NCI-H1048 (cell line): ENCODE measurements at places on chromosomes 5 and 9.

GRCh38 chr9:138023394-138024124 lies 146.0 kb downstream of the CACNA1B start:
- DNase-seq, result no peak

DNA sequence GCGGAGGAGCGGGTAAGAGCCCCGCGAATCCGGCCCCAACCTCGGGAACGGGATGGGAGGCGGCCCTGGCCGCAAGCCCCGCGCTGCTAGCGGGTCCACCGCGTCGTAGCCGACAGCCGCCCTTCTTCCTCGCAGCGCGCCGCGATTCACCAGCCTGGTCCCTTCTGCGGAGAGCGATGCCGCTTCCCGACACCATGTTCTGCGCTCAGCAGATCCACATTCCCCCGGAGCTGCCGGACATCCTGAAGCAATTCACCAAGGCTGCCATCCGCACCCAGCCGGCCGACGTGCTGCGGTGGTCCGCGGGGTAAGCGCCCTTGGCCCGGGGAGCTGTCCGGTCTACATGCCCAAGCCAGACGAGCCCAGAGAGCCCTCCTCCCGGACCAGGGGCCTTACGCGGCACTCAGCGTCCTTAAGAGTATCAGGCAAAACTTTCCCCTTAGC lies 335 bp downstream of the ROPN1L start:
- no peak for DNase-seq

GRCh38 chr5:35852084-35852734 lies 4.5 kb upstream of the IL7R start:
- no peak for DNase-seq

- DNase-seq, result no peak
These were observed 2.2 kb upstream of the ALDOB start for GRCh38 chr9:101437806-101438232.

GRCh38 chr5:122031836-122032235 lies 46.2 kb downstream of the LOX start:
- no peak for DNase-seq

- DNase-seq, result no peak
These were observed 34.3 kb downstream of the KCNIP1 start for GRCh38 chr5:170538096-170538465.

DNA sequence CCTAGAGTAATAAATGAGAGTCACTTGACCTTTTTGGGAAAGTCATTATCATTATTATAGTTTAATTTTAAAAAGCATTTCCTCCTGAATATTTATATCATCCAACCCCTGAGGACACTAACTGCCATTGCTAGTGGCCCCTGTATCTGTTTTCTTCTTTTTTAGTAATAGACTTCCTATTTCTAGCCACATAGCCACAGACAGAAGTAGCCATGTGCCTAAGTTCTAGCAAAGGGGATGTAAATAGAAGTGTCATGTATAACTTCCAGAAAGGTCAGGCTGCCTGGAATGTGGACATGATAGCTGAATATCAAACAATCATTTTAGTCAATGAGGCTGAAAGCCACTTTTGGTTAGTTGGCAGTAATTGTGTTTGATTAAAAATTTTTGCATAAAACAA lies 37.5 kb upstream of the IQGAP2 start:
- no peak for DNase-seq

DNA sequence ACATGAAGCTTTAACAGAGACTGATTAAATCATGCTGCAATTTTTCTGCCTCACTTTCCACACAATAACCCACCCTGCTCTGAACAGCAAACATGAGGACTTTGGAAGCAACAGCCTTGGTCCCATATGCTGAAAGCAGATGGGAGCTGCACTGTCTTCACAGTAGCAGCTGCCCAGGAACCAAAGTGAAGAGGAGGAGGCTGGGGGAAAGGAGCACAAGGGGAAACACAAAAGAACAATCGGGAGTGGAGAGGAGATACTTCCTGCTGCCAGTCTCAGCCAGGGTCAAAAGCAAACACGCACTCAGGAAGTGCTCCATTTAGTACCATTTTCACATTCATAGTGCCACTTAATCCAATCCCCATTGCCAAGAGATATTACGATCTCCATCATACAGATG lies 183.3 kb upstream of the PUM3 start:
- no peak for DNase-seq

DNA sequence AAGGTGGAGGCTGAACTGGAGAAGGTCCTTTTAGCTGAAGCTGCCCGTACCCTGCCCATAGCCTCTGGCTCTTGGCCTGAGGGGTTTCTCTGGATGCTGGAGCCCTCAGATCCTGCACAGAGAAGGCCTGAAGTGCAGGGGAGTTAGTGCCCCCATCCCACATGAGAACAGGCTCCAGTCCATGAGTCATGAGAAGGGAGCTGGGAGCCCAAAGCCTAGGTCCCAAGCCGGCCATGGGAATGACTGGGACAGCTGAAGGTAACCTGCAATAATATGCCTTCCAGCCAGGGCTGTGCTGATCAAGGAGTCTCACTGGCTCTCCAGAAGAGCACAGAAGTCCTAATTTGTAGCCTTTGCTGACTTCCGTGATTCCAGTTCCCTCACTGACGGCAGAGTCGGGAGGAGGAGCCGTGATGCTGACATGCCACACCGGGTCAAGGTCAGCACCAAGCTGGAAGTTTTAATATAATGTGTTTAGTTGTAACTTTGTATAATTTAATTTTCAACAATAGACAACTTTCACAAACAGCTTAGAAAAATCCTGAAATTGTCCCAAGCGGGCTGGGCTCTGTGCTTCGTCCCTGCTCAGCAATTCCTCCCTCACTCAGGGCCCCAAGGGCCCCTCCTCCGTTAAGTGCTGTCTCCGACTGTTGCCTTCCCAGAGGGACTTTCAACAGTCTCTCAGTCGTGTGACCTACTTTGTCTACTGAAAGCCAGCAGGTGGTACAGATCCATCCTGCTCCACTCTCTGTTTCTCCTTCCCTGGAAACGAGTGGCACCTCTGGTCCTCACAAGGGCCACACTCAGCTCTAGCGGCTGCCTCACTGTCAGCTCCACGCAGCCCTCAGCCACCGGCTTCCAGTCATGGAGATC lies 387.8 kb downstream of the GADD45G start:
- DNase-seq, result no peak

GRCh38 chr5:157295247-157295646 lies 29.3 kb downstream of the CYFIP2 start:
- DNase-seq, result no peak

GRCh38 chr5:148831590-148832565 lies 5.5 kb downstream of the ADRB2 start:
- no peak for DNase-seq

- DNase-seq, result no peak
These were observed 181.6 kb downstream of the PALM2AKAP2 start for GRCh38 chr9:109961626-109962025.

DNA sequence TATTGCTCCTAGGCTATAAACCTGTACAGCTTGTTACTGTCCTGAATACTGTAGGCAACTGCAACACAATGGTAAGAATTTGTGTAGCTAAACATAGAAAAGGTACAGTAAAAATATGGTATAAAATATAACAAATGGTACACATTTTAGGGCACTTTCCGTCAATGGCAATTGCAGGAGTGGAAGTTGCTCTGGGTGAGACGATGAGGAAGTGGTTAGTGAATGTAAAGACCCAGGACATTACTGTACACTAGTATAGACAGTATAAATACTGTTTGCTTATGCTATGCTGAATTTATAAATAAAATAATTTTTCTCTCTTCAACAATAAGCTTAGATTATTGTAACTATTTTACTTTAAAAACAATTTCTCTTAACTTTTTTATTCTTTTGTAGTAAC lies 15.6 kb upstream of the ADRB2 start:
- no peak for DNase-seq

DNA sequence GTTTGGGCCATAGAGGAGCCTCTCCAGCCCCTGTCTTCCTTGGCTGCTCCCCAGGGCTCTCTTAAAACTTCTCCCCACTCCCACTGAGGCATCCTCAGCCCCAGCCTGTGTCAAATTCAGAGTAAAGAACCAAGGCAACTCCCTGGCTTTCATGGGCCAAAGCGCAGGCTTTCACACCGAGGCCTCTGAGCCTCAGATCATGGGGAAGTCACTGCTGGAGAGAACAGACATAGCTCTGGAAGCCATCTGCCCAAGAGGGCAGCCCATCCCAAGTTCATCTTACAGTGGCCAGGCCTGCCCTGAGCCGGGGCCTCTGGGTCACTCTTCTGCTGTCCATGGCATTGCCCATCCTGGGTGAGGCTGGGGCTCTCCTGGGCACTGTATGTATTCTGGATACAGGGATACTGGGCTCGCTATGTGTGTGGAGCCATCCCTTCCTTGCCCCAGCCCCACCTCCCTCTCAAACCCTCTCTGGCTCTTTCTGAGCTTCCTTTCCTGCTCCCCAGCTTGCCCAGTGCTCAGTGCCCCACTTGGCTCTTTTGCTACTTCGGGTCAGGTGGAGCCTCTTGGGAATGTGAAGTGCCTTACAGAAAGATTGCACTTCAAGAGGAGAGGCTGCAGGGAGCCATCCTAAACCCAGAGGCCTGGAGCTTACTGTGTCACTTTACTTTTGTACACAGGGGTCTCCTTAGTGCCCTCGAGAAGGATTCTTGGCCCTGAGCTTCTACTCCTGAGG lies 33.0 kb downstream of the TGFBI start:
- no peak for DNase-seq

DNA sequence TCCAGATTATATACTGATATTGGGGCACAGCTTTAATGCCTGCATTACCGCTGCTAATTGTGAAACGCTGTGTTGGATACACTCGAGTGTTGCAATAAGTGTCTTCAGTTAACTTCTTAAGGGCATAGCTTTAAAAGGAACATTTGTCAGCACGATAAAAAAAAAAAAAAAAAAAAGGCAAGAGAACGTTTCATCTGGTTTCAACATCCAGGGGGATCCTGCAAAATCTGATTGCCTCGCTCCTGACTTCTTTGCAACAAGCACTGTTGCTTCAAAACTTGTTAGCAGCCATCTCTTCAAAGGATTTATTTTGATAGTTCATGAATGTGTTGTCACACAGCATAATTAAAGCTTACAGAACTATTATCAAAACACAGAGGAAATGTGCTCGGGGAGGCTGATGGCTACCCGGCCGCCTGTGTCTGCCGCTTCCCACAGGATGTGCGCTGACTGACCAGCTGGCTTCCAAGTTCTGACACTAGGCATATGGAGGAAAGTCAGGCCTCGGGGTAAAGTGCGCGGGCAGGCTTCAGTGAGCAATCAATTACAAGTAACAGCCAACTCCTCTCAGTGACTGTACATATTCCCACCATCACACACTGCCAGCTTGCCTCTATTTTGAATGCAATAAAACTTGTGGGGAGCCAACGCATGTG lies 77.7 kb downstream of the EBF1 start:
- no peak for DNase-seq

DNA sequence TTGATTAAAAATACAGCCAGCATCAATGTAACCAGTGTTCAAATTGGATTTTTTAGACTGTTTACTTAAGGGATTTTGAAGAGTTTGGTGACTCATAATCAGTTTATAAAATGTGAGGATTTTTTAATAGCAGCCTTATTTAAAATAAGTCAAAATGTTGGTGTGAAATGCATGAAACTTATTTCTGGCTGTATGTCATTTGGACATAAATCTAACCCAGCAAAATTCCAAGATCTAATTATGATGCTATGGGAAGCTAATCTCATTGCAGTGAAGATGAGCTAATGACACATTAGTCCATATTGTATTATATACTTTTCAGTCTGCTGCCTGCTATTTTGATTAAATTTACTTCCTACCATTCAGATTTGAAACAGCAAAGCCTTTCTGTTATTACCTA lies 140.3 kb downstream of the AOPEP start:
- no peak for DNase-seq

DNA sequence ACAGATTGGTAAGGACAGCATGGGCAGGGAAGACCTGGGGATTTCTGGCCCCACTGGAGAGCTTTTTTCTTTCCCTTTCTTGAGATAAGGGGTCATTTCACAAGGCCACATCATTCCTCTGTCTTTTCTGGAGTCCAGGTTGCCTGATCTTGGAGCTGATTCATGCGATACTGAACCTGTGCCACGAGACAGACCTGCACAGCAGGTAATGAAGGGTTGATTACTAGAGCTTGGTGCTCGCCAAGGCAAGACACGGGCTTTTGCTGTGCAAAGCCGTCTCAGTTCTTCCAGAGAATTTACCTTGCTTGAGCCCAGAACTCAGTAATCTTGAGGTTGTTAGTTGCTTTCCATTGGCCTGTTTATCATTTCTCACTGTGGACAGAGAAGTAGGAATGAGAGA lies 39.2 kb downstream of the NUP188 start:
- DNase-seq, result no peak

DNA sequence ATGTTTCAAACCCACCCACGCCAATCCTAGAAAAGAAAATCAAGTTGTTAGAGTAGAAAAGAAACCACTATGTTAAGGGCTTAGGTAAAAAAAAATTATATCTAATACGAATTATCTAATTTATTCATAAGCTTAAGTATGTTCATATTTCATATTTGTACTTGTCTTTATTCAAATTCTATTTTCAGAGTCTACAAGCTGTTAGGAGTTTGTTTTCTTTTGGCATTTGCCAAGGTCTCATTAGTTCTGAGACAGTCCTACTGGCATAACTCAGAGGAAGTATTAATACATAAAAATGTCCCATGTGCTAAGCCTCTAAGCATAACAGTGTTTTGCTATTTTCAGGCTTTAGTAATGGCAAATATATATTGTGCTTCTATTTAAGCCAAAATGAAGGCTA lies 57.6 kb downstream of the STARD4 start:
- no peak for DNase-seq

DNA sequence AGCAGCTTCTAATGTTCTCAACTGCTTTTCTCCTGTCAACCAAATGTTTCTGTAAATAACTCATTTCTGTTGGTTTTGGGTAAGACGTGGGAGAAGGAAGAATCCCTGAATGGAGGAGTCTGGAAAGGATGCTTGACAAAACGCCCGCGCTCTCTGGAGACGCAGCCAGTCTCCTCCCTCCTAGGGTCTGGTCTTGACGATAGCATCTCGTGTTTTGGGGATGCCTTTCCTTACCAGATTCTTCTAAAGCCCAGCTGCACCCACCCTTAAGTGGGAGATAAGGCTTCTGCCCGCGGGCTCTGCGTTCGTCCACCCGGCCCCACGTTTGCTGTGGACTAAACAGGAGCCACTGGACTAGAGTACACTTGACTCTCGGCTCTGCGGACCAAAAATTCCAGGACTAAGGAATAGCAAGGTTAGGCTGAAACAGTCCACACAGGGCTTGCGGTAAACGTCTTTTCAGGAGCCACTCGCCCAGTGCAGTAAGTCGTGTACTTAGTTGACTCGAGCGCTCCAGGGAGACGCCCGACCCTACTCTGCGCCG lies 491 bp upstream of the CTSL start:
- no peak for DNase-seq

GRCh38 chr5:179840766-179841165 lies 17.9 kb downstream of the MRNIP start:
- DNase-seq, result no peak

- no peak for DNase-seq
These were observed 43.5 kb downstream of the DMAC1 start for GRCh38 chr9:7756088-7756487.

- no peak for DNase-seq
These were observed 84.0 kb downstream of the WNK2 start for GRCh38 chr9:93267681-93268505.

- no peak for DNase-seq
These were observed 3.8 kb upstream of the STPG3 start for GRCh38 chr9:137247135-137247915.

GRCh38 chr5:135700731-135701130 lies 121.9 kb upstream of the CXCL14 start:
- no peak for DNase-seq

- no peak for DNase-seq
These were observed 5.6 kb upstream of the PPP2R2B start for GRCh38 chr5:146884066-146884626.

- no peak for DNase-seq
These were observed 440.0 kb downstream of the SEMA5A start for GRCh38 chr5:9105851-9106250.

GRCh38 chr5:147098233-147098790 lies 136.5 kb upstream of the STK32A start:
- no peak for DNase-seq
